Transverse colon (tissue), 4 donors: ENCODE measurements at places on chromosomes 3 and 15. TPM values are rescaled to one million over a fixed set of nuclear protein-coding genes. Genes with fewer than 3 reads are reported as not detected.

DNA sequence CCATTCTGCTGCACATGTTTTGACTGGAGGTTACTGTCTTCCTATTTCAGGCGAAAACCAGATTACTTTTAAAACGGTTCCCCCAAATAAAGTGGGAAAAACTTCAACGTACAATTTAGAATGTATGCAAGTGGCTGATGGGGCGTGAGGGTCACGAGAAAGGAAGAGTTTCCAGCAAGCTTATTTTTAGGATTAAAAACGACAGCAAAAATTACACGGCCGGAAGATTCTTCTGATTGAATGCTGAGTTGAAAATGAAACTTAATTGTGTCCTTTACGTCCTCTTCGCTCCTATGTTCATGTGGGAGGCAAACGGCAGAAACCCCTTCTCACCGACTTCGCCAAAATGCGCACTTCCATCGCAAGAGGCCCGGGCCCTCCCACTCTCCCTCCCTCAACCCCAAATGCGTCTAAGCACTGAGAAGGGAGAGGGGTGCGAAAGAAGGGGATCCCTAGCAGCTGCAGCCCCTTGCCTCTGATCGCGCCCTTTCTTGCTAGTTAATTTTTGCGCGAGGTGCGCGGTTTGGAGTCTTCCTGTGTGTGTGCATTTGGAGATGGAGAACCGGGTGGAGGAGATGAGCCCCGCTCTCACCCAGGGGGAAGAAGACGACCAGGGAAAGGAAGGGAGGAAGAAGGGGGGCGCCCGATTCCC lies 656 bp downstream of the CD47 start:
- peak; percentile 29 for DNase-seq
- peaks cover 24% of the 10 kb centered on the region for H3K4me1 ChIP-seq
- peak overlapping the region; percentile 99 for H3K4me3 ChIP-seq
- H3K27ac ChIP-seq = peak overlapping the region; percentile 95
- H3K36me3 ChIP-seq = no peaks in the 10 kb centered on the region

The HGD gene
- total RNA-seq = 87.7 TPM

The CHRM5 gene
- total RNA-seq = not detected

- no peaks in the 10 kb centered on the region for H3K36me3 ChIP-seq
- H3K27me3 ChIP-seq = no peaks in the 10 kb centered on the region
- DNase-seq = no peak
Measured at GRCh38 chr15:72826611-72827010, 43.1 kb upstream of the ADPGK start.

GRCh38 chr15:34610354-34610753 lies 26.9 kb upstream of the GOLGA8B start:
- no peaks in the 10 kb centered on the region for H3K4me1 ChIP-seq
- H3K27ac ChIP-seq = no peak overlapping the region
- H3K4me3 ChIP-seq = no peak overlapping the region
- H3K36me3 ChIP-seq = no peaks in the 10 kb centered on the region
- DNase-seq = no peak

- DNase-seq = no peak
- H3K4me3 ChIP-seq = no peak overlapping the region
- H3K27ac ChIP-seq = no peak overlapping the region
- H3K27me3 ChIP-seq = no peaks in the 10 kb centered on the region
- H3K36me3 ChIP-seq = no peaks in the 10 kb centered on the region
Measured at GRCh38 chr15:57495041-57495440, 96.7 kb upstream of the MYZAP start.

DNA sequence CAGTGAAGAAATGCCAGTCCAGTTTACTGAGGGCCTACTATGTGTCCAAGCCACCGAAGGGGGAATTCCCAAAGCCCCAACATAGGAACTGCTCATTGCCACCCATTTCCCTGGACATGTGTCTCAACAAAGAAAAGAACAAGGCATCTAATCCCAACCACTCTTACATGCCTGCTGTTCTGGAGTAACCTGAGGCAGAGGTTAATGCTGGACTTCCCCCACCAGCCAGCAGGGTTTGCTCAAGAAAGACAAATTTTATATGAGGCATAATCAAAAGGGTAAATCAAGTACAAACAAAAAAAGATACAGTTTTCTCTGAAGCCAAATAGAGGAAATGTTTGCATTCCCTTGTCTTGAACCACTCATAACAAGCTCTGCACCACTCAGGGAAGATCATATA lies 4.1 kb downstream of the ADCY5 start:
- peak overlapping the region; percentile 22 for H3K27ac ChIP-seq
- DNase-seq = no peak
- H3K27me3 ChIP-seq = peaks cover 22% of the 10 kb centered on the region
- H3K36me3 ChIP-seq = no peaks in the 10 kb centered on the region
- no peaks in the 10 kb centered on the region for H3K4me1 ChIP-seq

The ZNF80 gene
- not detected for total RNA-seq

The TM2D3 gene
- 40.1 TPM for total RNA-seq

DNA sequence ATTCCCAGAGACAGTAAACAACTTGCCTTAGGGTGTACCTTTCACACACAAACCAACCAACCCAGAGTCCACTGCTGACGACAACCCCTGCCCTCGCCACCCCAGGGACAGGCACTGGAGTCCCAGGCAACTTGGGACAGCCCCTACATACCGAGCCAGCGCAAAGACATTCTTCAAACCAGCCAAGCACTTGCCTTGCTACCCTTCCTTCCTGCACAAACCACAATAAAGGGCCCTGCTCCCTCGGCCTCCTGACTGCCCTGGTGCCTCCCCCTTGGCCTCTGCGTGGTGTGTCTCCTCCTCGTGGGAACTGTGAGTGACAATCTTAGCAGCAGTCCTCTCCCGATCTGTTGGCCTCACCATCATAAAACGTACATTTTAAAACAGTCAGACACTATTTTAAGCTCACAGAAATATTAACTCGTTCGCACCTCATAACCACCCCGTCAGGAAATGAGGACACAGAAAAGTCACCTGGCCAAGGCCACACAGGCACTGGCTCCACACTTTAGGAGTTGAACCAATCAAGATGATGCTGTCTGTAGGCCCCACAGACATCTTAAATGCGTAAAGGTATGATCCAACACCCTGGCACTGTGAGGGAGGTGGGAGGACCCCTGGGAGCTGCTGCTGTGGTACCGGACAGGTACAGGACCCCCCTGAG lies 113.8 kb downstream of the ADCY5 start:
- no peak for DNase-seq
- H3K4me3 ChIP-seq = no peak overlapping the region
- H3K36me3 ChIP-seq = no peaks in the 10 kb centered on the region
- H3K27me3 ChIP-seq = no peaks in the 10 kb centered on the region
- no peaks in the 10 kb centered on the region for H3K4me1 ChIP-seq
- no peak overlapping the region for H3K27ac ChIP-seq

The IMP3 gene
- 131 TPM for total RNA-seq

- no peak overlapping the region for H3K27ac ChIP-seq
- H3K4me3 ChIP-seq = no peak overlapping the region
- no peaks in the 10 kb centered on the region for H3K27me3 ChIP-seq
- no peaks in the 10 kb centered on the region for H3K36me3 ChIP-seq
- no peaks in the 10 kb centered on the region for H3K4me1 ChIP-seq
- DNase-seq = no peak
Measured at GRCh38 chr3:131091768-131092167, 65.1 kb downstream of the NEK11 start.

DNA sequence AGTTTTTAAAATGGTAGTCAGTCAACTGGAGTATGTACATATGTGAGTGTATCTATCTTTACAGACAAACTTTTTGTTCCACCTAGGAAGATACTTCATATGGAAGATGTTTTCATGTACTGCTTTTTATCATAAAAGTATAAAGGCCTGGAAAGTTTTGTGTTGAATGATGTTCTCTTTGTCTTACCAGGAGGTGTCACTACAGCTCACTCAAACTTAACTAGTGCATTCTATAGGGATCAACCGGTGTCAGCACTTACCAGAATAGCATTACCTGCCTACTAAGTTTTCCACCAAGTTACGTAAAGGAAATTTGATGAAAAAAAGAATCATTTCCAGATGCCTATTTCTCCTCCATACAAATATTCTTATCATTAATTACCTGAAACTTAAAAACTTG lies 522.6 kb upstream of the SEMA6D start:
- no peak for DNase-seq
- no peaks in the 10 kb centered on the region for H3K36me3 ChIP-seq
- no peaks in the 10 kb centered on the region for H3K4me1 ChIP-seq

DNA sequence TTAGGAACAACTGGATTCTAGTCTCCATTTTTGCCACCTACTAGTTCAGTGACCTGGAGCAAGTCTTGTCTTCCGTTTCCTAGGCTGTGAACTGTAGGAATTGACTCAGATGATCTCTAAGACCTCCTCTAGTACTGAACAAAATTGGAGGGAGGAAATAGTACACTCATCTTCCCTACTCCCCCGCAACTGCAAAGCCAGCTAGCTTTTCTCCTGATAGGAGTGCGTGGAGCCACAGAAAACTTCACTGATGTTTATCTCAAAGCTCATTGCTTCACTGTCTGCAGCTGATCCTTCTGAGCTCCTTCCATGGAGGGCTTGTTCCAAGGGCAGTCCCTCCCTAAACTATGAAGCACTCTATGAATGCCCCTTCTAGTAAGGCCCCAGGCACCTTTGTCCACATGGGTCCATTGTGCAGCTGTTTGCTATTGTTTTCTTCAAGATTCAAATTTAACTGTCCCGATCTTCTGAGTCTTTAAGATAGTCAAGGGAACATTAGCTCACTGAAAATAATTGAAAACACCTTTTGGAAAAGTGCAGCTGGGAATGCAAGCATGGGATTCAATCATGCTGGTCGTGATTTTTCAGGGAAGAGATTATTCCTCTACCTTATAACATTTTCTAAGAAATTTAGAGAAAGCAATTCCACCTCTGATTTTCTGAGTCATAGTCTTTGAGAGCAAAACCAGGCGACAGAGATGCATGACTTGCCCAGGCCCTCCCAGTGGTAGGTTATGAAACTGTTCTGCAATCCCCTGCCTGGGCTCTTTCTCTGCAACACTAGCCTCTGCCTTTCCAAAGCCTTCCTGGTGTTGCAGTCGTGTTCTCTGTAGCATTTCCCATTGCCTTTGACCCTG lies 24.3 kb downstream of the FILIP1L start:
- H3K4me1 ChIP-seq = no peaks in the 10 kb centered on the region
- no peaks in the 10 kb centered on the region for H3K27me3 ChIP-seq
- no peaks in the 10 kb centered on the region for H3K36me3 ChIP-seq
- H3K4me3 ChIP-seq = no peak overlapping the region

GRCh38 chr15:56868170-56868569 lies 50.3 kb upstream of the TCF12 start:
- H3K4me3 ChIP-seq = no peak overlapping the region
- DNase-seq = no peak
- no peaks in the 10 kb centered on the region for H3K36me3 ChIP-seq
- H3K27me3 ChIP-seq = no peaks in the 10 kb centered on the region
- no peaks in the 10 kb centered on the region for H3K4me1 ChIP-seq
- no peak overlapping the region for H3K27ac ChIP-seq

The SERPINI1 gene
- total RNA-seq = not detected

DNA sequence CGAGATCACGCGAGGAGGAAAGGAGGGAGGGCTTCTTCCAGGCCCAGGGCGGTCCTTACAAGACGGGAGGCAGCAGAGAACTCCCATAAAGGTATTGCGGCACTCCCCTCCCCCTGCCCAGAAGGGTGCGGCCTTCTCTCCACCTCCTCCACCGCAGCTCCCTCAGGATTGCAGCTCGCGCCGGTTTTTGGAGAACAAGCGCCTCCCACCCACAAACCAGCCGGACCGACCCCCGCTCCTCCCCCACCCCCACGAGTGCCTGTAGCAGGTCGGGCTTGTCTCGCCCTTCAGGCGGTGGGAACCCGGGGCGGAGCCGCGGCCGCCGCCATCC lies 1.1 kb upstream of the SETD5 start:
- H3K4me3 ChIP-seq = peak overlapping the region; percentile 75
- H3K27me3 ChIP-seq = no peaks in the 10 kb centered on the region
- H3K36me3 ChIP-seq = peaks cover 2% of the 10 kb centered on the region
- H3K4me1 ChIP-seq = peaks cover 56% of the 10 kb centered on the region
- peak overlapping the region; percentile 98 for H3K27ac ChIP-seq
- DNase-seq = peak; percentile 94

GRCh38 chr3:15964605-15965442 lies 167.0 kb upstream of the ANKRD28 start:
- no peak overlapping the region for H3K4me3 ChIP-seq
- no peak overlapping the region for H3K27ac ChIP-seq
- no peaks in the 10 kb centered on the region for H3K36me3 ChIP-seq
- H3K4me1 ChIP-seq = no peaks in the 10 kb centered on the region
- H3K27me3 ChIP-seq = no peaks in the 10 kb centered on the region
- no peak for DNase-seq

- H3K27ac ChIP-seq = no peak overlapping the region
- no peaks in the 10 kb centered on the region for H3K4me1 ChIP-seq
- no peak overlapping the region for H3K4me3 ChIP-seq
- DNase-seq = no peak
Measured at GRCh38 chr3:140096037-140096436, 161.1 kb downstream of the CLSTN2 start.

- H3K4me1 ChIP-seq = peaks cover 77% of the 10 kb centered on the region
- H3K4me3 ChIP-seq = peak overlapping the region; percentile 12
- H3K27ac ChIP-seq = peak overlapping the region; percentile 81
- H3K27me3 ChIP-seq = no peaks in the 10 kb centered on the region
- H3K36me3 ChIP-seq = no peaks in the 10 kb centered on the region
- peak; percentile 78 for DNase-seq
Measured at GRCh38 chr3:66442254-66443117, 58.3 kb downstream of the LRIG1 start.

DNA sequence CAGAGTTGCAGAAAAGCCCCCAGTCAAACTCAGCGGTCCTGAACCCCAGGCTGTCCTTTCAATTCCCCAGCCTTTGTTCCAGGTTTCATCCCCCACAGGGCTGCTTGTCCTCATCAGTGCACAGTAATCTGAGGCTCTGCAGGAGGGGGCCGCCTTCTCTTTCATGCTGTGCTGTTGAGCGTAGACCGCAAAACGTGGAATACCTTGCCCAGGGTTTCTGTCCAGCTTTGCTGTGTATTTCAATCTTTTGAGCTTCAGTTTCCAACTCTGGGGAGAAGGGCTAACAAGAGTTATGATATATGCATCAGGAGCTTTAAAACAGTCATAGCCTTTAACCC lies 64.8 kb downstream of the FAM43A start:
- H3K4me1 ChIP-seq = no peaks in the 10 kb centered on the region
- H3K36me3 ChIP-seq = no peaks in the 10 kb centered on the region
- H3K4me3 ChIP-seq = no peak overlapping the region

DNA sequence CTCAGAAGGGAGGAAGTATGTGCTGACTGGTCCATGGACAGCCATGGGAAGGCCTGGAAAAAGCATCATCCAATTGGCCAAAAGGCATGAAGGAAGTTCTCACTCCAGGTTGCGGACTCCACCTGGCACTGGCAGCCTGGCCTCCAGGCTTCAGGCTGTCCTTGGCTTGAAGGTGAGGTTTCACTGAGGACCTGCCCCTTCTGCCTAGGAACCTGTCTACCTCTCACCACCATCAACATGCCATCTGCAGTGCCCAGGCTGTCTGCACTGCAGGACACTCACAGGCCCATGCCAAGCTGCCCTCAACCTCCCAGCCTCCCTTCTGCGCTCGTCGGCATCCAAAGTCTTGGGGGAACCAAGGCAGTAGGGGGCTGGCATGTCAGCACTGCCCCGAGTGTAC lies 51.1 kb downstream of the CEP70 start:
- H3K4me3 ChIP-seq = no peak overlapping the region
- no peak overlapping the region for H3K27ac ChIP-seq
- H3K36me3 ChIP-seq = peaks cover 46% of the 10 kb centered on the region
- H3K27me3 ChIP-seq = no peaks in the 10 kb centered on the region
